Upper lobe of left lung (tissue), 6 donors: ENCODE measurements at places on chromosomes 12 and 14. TPM values are rescaled to one million over a fixed set of nuclear protein-coding genes. Genes with fewer than 3 reads are reported as not detected.

The GALNT6 gene
- total RNA-seq: 21.9 TPM

DNA sequence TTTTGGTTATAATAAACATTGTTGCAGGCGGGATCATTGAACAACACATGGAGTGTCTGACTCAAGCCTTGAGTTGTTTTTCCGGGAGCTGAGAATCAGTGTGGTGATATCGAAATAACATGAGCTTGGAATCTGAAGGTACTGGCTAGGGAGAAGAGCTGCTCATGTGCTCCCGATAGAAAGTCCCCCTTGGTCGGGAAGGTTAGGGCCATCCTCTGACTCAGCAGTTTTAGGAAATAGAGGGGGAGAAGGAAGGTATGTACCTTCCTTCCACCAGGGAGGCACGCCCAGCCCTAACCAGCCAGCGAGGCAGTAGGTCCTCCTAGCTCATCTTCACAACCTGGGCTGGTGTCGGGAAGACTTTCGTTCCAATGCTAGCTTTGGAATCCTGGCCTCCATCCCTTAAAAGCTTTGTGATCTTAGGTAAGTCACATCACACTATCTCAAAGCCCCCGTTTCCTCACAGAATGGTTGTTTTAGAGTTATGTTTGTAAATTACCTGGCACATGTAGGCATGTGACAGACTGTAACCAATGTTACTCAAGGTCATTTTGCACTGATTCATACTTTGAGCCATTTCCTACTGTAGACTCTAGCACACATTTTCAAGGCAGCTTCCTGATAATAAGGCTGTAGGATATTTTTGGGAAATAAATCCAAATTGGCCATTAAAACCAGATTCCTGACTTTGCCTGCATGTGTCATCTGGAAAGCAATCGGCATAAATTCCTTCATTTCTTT lies 1.9 kb upstream of the RAB35 start:
- no peak for DNase-seq

GRCh38 chr12:114215746-114216145 lies 190.2 kb downstream of the TBX5 start:
- no peak for DNase-seq

DNA sequence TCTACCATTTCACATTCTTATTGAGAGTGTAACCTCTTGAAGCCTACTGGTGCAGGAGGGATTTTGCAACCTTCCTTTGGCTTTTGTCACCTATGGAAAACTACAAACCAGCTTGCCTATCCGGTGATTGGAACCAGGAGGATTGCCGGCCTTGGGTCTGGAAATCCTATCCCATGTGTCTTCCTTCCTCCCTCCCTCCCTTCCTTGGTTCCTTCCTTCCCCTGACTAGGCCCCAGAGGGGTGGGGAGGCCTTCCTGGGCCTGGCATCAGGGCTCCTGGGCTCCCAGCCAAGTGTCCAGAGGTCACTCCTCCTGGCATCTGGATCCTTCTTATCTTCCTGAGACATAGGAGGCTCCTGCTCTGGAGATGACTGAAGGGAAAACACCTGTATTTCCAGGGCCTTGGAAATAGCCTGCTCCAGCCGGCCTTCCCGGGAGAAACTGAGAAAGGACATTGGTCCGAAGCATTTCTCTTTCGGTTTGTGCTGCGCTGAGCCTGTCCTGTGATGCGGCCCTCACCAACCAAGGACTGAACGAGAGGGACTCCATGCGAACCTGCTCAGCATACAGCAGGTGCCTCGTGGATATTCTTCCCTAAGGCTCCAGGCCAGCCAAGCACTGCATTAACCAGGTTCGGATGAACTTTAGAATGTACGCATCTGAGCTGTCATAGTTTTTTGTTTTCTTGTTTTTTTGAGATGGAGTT lies 43.4 kb downstream of the PSMA6 start:
- DNase-seq: no peak

The ADAMTS20 gene
- total RNA-seq: not detected

DNA sequence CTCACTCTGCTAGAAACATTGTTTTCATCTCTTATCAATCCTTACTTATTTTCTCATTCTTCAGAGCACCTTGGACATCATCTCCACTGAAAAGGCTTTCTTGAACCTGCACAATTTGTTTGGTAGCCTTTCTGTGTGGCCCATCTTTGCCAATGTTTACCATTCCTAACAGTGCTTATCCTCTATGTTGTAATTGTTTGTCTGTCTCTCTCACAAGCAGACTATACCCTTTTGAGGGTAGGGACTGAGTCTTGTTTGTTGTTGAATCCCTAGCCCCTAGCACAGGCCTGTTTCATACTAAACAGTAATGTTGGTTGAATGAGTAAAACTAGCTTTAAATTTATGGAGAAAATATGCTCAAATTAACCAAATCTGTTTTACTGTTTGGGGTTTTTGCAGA lies 9.2 kb downstream of the MRPL42 start:
- no peak for DNase-seq

GRCh38 chr14:100416921-100417860 lies 94.1 kb downstream of the SLC25A47 start:
- DNase-seq: no peak
